ENCODE measurements at places on chromosomes 5 and 9. TPM values are rescaled to one million over a fixed set of nuclear protein-coding genes. Genes with fewer than 3 reads are reported as not detected.

GMCL2 gene
- total RNA-seq: not detected

GRCh38 chr5:79595086-79595485 is 17.2 kb upstream of the TENT2 start:
- no peaks in the 10 kb centered on the region for H3K4me1 ChIP-seq
- H3K36me3 ChIP-seq: no peaks in the 10 kb centered on the region
- no peak overlapping the region for H3K27ac ChIP-seq
- no peak overlapping the region for H3K4me3 ChIP-seq
- no peaks in the 10 kb centered on the region for H3K27me3 ChIP-seq

CARD6 gene
- 3.1 TPM for total RNA-seq

SPOCK1 gene
- total RNA-seq: not detected

FGFR4 gene
- 41.3 TPM for total RNA-seq

DNA sequence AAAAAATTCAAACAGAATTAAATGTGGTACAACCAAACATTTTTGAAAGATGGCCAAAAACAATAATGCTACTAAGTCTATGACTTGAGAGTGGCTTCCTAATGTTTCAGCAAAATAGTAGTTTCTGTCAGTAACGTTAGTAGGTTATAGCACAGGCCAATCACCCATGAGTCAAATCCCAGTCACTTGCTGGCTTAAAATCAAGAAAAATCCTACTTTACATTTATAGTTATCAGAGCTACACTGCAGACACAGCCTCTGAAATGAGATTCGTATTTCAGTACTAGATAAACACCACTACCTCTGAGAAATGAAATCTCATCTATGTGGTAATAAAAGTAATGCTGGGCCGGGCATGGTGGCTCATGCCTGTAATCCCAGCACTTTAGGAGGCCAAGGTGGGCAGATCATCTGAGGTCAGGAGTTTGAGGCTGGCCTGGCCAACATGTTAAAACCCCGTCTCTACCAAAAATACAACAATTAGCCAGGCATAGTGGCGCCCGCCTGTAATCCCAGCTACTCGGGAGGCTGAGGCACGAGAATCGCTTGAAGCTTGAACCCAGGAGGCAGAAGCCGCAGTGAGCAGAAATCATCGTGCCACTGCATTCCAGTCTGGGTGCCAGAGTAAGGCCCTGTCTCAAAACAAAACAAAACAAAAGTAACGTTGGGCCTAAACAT is 6.1 kb downstream of the ZDHHC21 start:
- DNase-seq: no peak
- H3K4me1 ChIP-seq: peaks cover 3% of the 10 kb centered on the region

GRCh38 chr9:136544964-136545691 is 720 bp downstream of the NOTCH1 start:
- peaks cover 2% of the 10 kb centered on the region for H3K4me1 ChIP-seq
- H3K4me3 ChIP-seq: peak overlapping the region; percentile 91
- DNase-seq: no peak
- H3K36me3 ChIP-seq: no peaks in the 10 kb centered on the region
- H3K27me3 ChIP-seq: no peaks in the 10 kb centered on the region
- H3K27ac ChIP-seq: peak overlapping the region; percentile 88
